ENCODE measurements at places on chromosomes 3 and 15.

DNA sequence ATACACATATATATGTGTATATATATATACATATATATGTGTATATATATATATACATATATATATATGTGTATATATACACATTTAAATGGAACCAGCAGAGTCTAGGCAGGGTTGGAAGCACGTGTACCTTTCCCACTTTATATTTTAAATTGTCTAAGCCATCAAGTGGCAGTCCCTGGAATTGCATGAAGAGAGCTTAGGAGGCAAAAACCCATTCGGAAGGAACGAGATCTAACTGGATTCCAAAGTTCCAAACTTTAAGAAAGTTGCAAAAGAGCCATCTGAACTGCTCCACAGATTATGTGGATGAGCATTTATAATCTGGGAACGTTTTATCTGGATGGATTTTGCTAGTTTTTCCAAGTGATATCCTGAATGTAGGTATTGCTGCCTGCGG is 186.5 kb downstream of the FOXP1 start:
- DNase-seq = no peak

GRCh38 chr15:69164807-69165636 is 4.6 kb downstream of the GLCE start:
- no peak for DNase-seq

DNA sequence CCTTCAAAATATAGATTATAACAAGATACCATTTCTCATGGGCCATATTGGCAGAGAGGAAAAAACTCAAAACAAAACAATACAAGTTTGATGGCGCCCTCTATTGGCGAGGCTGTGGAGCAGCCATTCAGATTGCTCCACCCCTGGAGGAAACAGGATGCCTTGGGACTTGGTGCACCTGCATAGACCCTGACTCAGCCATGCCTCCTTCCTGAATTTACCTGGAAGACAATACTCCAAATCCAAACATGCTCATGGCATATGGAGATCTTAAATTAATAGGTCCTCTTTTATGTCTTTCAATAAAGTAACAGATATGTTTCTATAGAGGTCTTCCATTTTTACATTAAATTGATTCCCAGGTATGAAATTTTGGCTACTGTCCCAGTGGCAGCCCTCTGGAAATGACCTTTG is 90.0 kb downstream of the APBA2 start:
- DNase-seq = peak; percentile 55

DNA sequence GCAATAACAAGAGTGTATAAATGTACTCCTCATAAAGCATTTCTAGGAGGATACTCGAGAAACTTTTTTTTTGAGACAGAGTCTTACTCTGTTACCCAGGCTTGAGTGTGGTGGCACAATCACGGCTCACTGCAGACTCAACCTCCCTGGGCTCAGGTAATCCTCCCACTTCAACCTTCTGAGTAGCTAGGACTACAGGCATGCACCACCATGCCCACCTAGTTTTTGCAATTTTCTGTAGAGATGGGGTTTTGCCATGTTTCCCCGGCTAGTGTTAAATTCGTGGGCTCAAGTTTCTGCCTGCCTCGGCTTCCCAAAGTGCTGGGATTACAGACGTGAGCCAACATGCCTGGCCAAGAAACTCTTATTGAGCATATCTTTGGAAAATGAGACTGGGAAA is 59.1 kb upstream of the PHLDB2 start:
- DNase-seq = no peak

GRCh38 chr3:13077431-13078162 is 4.4 kb upstream of the IQSEC1 start:
- DNase-seq = no peak

- DNase-seq = no peak
Measured at GRCh38 chr3:192851821-192852372, 65.8 kb downstream of the MB21D2 start.

GRCh38 chr3:55185380-55185779 is 257.5 kb upstream of the LRTM1 start:
- DNase-seq = no peak

GRCh38 chr15:46317029-46317428 is 682.2 kb downstream of the SQOR start:
- DNase-seq = no peak

GRCh38 chr3:14397531-14397930 is 4.9 kb upstream of the SLC6A6 start:
- DNase-seq = no peak

DNA sequence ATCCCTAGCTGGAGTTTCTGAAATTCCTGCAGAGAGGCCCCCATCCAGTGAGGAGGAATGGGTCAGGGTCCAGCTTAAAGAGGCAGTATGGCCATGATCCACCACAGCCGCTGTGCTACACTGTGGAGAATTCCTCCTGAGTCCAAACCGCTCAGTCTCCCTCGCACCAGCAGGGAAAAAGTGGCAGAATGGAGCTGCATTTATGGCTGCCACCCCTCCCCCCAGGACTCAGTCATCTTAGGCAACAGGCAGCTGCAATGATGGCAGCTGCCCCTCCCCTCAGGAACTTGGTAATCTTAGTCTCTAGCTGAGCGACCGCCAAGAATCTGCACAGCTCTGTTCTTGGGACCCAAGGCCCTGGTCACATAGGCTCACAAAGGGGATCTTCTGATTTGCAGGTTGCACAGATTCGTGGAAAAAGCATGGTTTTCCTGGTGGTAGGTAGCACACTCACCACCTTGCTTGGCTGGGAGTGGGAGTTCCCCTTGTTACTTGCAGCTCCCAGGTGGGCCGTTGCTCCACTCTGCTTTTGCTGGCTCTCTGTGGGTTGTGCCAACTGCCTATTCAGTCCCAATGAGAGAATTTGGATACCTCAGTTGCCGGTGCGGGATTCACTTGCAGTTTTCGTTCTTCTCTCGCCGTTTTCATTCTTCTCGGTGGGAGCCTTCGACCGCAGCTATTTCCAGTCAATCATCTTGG is 204.1 kb downstream of the STXBP5L start:
- no peak for DNase-seq

- DNase-seq = no peak
Measured at GRCh38 chr3:191549357-191549756, 88.4 kb downstream of the PYDC2 start.

- no peak for DNase-seq
Measured at GRCh38 chr3:14234251-14235002, 55.8 kb downstream of the LSM3 start.

- DNase-seq = no peak
Measured at GRCh38 chr15:32679298-32679690, 37.8 kb downstream of the SCG5 start.

DNA sequence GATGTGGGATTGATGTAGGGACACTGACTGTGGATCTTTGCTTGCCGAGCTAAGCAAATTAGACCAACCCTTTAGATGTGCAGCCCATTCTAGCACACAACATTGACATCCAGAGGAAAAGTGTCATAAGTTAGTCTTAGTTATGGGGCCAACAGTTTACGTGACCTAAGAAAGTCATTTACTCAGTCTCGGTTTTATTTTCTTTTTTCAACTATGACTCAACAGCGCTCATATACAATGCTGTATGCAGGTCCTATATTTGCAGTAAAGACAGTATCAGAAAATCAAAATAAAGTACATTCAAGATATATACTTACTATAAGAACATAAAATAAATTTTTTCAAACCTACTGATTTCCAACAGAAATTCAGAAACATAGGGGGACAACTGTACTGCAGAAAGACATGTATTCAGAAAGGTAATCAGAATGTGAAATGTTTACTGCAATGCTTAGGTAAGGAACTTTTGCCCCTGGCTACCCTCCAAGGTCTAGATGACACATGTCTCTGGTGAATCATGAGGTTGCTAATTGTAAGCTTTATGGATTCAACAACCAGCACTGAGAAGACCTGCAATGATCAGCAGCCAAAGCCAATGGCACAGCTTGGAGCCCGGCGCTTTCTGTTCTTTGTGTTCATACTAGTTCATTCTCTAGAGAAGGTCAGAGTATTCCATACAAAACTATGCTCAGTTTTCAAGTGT is 317.5 kb upstream of the CNTN6 start:
- no peak for DNase-seq

GRCh38 chr15:59444081-59444835 is 6.3 kb downstream of the FAM81A start:
- no peak for DNase-seq

GRCh38 chr3:126617571-126617970 is 37.4 kb downstream of the TXNRD3 start:
- no peak for DNase-seq

- no peak for DNase-seq
Measured at GRCh38 chr3:153103406-153103945, 58.5 kb upstream of the RAP2B start.

- DNase-seq = no peak
Measured at GRCh38 chr3:112132975-112133448, at the start of gene GCSAM. GCSAM (minus strand) TSS chr3:112133248; CDS start chr3:112133120, 128 bp downstream.

DNA sequence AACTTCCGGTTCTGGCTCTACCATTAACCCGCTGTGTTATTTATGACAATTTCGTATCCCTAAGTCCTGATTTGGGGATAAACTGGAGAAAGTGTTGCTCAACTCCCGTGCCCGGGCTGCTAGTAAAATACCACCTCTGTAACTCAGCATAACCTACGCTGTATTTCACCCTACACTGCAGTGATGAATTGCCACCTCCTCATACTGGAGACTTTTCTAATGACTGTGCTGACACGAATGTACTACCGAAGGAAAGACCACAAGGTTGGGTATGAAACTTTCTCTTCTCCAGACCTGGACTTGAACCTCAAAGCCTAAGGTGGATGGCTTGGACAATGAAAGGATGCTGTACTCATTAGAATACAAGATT is 16.5 kb downstream of the SLC51A start:
- no peak for DNase-seq

DNA sequence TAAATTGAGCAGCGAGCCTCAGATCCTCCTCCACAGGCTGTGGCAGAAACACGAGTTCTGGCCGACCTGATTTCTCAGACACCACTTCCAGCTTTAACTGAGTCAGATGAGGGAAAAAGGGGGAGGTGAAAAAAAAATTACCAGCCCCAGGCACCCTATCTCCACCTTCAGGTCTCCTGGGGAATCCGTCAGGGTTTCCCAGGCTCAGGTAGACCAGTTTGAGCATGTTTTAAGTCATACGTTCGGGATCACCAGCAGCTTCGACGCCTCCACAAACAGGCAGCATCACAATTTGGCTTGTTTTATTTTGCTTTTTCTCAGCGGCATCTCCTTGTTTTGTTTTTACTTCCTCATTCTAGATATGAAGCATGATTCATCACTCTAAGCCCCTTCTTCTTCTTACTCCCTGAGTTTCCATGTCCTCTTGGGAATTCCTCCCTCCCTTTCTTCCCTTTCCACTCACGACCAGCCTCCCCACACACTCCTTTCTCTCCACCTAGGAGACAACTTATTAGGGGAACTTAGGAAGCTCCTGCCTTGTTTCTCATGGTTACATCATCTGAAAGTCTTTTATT is 190.1 kb downstream of the ZNF621 start:
- no peak for DNase-seq

DNA sequence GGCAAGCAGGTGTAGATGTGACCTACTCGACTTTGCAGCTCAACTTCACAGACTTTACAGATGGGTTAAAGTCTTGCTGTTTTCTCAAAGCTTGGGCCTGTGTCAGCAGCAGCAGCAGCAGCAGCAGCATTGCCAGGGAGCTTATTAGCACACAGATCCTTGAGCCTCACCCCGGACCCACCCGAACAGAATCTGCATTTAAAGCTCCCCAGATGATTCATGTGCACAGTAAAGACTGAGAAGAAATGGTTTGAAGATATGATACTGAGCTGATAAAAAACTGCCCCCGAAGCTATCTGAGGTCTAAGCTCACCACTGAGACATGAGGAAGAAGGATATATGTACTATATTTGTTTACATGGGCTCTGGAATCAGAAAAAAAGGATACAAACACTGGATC is 231.7 kb downstream of the ARPP21 start:
- DNase-seq = no peak

- DNase-seq = no peak
Measured at GRCh38 chr3:177470197-177470941, 273.1 kb upstream of the TBL1XR1 start.

GRCh38 chr3:3707858-3708768 is 91.1 kb upstream of the LRRN1 start:
- DNase-seq = no peak

DNA sequence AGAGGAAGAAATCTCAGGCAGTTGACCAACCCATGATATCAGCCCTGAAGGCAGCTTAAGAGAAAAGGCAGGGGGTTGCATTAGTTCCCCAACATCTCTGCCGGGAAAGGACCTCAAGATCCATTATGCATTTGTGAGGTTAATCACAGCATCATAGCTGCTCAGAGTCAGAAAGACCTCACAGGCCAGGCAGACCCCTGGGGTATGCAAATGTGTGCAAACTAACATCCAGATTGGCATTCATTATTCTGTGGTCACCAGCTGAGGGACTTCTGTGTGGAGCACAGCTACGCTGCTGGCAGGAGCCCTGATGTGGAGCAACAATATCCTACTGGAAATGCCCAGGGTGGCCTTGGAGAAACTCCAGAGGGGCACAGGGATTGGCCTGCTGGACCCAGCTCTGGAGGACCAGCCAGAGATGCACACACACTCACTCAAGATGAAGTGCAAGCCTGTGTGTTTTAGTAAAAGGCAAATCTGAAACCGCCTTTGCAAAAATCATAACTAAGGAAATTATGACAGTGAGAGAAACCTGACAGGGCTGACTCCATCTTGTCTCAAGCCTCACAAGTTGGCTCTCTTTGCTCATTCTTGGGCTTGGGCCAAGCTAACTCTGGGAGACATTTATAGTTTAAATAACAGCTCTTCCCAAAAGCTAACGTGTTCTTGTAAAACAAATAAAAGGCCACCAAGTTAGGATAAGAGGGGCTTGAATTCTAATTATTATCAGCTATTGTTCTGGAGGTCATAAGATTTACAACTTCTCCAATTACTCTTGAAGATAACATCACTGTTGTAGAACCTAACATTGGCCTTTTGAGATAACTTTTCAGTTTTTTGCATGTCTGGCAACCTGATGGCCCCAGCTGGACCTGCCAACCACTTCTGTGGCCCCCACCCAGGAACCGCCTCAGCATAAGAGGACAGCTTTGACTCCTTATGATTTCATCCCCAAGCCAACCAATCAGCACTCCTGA is 257.1 kb downstream of the UACA start:
- no peak for DNase-seq

- no peak for DNase-seq
Measured at GRCh38 chr15:66711862-66712261, 9.8 kb downstream of the SMAD6 start.

- DNase-seq = no peak
Measured at GRCh38 chr3:113654310-113654709, 42.1 kb downstream of the USF3 start.

DNA sequence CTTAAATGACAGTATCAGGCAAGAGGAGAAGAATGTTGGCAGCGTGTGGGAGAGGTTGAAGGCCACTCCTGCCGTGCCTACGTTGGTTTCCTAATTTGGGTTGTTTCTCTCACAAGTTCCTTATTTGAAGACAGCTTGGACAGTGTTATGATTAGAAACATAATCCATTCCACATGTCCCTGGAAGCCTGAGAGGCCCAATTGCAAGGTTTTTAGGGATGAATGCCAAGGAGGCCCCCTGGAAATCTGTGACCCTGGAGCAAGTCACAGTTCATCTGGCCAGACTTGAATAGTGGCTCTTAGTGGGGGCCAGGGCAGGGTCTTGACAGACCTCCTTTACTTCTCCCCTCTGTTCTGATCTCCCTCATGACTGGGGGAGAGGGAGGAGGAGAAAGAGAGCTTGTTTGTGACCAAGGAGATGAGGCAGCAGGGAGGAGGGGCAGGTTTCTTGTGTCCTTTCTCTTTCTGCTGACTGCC is 584.4 kb upstream of the TBL1XR1 start:
- DNase-seq = no peak

Measured in NK-92 treated with Interleukin-12 subunit alpha and Interleukin-12 subunit beta, amount 100 ng/mL, for 24 hours (cell line).